ENCODE measurements at places on chromosomes 3 and 15. TPM values are rescaled to one million over a fixed set of nuclear protein-coding genes. Genes with fewer than 3 reads are reported as not detected.

DNA sequence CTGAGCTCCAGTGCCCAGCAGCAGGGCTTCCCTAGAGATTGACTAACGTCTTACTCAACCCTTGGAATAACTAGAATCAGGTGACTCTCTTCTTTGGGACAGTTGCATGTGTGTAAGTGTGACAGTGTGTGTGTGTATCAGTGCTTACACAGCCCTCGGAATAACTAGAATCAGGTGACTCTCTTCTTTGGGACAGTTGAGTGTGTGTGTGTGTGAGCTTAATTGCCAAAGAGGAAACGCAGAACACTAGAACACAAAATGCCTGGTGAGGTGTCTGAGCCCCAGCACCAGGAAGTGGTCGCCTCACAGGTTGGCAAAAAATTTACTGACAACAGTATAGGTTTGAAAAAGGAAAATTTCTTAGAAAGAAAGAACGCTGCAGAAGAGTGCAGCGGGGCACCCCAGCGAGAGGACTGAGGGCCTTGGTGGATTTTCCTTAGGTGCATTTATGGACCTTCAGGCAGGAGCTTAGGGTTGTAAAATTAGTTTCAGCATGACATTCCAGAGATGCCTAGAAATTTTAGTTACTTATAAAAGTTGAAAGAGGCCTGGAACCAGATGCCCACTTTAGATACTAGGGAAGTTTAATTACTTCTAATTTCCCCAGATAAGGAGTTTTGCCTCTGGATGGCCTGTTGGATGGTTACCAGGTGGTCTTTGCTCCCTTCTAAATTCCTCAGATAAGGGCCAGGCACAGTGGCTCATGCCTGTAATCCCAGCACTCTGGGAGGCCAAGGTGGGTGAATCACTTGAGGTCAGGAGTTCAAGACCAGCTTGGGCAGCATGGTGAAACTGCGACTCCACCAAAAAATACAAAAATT lies 3.7 kb upstream of the WDR82 start:
- DNase-seq, result no peak

DNA sequence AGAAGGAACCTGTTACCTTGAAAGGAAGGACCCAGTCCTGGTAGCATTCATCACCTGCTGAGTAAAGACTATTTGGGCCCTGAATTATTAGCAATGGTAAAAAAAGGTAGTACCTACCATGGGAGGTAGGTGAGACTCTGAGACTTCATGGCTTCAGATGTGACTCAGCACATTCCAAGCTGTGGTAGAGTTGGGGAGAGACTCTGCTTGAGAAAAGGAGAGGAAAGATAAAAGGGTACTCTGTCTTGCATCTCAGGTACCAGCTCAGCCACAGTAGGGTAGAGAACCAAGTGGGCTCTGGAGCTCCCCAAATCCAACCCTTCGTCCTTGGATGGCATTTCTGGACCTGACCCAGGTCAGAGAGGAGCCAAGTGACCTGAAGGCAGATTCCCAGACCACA lies 430.4 kb downstream of the TBL1XR1 start:
- no peak for DNase-seq

DNA sequence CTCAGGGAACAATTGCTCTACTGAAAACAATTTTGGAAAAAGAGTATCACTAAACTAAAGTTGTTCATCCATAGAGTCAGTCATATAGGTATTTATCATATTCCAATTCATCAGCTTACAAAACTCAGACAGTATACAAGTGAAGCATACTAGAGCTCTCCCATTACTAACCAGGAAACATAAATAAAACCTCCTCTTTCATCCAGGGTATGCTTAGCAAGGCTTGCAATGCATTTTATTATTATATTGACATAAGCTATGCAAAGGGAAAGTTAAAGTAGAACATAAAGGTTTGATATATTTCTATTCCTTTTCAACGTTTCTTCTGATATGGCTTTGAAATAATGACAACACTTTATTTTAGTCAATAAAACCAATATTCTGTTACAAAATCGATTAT lies 106.7 kb downstream of the GOLIM4 start:
- DNase-seq, result no peak

- no peak for DNase-seq
Measured at GRCh38 chr3:69161587-69162307, 39.4 kb upstream of the LMOD3 start.

- no peak for DNase-seq
Measured at GRCh38 chr3:14312375-14312774, 90.0 kb upstream of the SLC6A6 start.

DNA sequence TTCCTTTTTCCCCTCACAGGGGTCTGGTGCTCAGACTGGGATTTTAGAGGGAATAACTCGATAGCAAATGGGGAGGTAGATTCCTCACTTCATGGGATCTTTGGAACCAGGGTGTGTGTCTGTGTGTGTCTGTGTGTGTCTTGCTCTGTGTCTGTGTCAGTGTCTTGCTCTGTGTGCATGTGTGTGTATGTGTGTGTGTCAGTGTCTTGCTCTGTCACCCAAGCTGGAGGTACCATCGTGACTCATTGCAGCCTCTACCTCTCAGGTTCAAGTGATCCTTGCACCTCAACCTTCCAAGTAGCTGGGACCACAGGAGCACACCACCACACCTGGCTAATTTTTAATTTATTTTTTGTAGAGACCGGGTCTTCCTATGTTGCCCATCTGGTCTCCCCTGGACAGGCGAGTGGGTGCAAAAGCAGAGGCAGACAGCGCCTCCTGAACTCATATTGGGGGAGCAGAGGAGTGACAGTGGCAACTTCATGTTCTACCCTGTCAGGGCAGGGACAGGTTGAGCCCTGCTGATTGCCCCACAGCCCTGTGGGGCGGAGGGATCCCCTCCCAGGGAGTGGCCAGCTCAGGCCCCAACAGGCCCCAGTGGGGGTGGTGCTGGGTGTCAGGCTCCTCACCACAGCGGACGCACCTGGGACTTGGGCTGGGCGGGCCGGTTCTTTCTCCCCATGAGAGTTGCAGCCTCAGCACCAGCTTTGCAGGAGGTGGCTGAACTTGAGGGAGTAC lies 10.4 kb upstream of the SEMA4B start:
- DNase-seq, result no peak

- DNase-seq, result no peak
Measured at GRCh38 chr3:169812332-169813235, at the start of the genes LRRC34 and LRRIQ4. TSS of gene LRRC34 (minus strand) at chr3:169812904. CDS start at chr3:169812548, 356 bp downstream. TSS of gene LRRIQ4 (plus strand) at chr3:169812870. CDS start at chr3:169821922, 9,052 bp downstream.

GOLGA6A gene
- 1.2 TPM for total RNA-seq

- no peak for DNase-seq
Measured at GRCh38 chr15:69734699-69735098, 282.1 kb downstream of the RPLP1 start.

KLF15 gene
- 84.7 TPM for total RNA-seq

- no peak for DNase-seq
Measured at GRCh38 chr3:179769411-179770247, 116.8 kb downstream of the USP13 start.

DNA sequence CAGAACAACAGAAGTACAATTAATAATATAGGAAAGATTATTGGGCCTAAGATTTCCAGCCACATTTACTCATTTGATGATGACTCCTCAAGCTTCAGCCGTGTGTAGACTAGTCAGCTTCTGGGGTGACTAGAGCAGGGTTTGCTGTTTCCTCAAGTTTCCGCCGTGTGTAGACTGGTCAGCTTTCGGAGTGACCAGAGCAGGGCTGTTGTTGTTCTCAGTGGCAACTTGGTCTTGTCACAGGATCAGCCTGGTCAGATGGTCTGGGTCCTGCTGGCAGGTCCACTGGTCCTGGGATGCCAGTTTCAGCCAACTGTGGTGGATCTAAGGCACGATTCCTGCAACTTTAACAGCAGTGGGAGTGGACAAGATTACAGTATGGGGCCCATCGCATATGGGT lies 21.8 kb upstream of the NOX5 start:
- DNase-seq, result peak; percentile 8

- DNase-seq, result no peak
Measured at GRCh38 chr3:85808755-85809154, 850.0 kb downstream of the CADM2 start.

DNA sequence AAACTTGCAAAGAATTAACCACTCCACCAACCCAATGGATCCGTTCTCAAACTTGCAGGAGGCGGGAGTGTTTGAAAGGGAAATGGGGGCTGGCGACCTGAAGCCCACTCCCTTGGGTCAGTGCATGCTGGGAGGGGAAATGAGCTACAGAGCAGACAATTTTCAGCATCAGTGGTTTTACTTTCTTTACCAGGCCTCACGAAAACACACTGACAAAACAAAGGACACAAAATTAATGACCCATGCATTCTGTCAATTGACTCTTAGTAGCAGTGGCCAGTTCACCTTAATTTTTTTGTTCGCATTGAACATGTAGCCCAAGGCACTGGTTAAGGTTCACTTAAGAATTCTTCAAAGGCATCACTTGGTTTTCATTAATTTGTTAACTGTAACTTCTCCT lies 413.5 kb downstream of the MECOM start:
- no peak for DNase-seq

DNA sequence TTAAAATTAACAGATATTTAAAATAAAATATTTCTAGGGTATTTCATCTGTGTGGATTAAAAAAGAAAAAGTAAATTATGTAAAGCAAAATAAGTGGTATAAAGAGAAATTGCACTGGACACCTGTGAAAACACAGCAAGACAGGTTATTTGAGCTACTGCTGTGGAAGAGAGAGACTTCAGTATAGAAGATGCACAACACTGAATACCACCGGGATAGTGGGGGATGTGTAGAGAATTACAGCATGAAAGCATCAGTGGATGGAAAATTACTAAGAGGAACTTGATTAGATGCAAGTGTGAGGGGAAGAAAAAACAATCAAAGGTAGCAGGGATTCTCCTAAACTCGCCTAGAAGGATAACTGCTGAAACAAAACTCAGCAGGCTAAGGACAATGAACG lies 1242.5 kb upstream of the GBE1 start:
- DNase-seq, result no peak

All from esophagus muscularis mucosa (tissue), 4 donors.